ENCODE measurements at places on chromosomes 3 and 15.

DNA sequence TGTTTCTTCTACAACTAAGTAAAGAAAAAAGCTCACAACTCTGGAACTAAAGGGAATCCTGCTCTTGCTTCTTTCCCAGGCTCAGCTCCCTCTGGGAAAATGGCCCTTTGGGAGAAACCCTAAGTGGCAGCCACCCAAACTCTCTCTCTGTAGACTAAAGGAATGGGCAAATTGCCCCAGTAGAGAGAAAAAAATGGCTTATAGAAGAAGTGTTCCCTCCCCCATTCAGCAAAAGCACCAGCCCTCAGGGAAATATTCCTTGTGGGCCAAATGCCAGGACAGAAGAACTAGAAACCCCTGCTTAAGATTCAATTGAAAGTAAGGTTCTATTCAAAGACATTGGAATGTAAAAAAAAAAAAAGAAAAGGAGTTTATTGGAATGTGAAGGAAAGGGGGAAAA lies 603.7 kb upstream of the ALCAM start:
- no peak for DNase-seq

- DNase-seq: no peak
Observed at GRCh38 chr15:75727851-75728715, 15.4 kb upstream of the CSPG4 start.

DNA sequence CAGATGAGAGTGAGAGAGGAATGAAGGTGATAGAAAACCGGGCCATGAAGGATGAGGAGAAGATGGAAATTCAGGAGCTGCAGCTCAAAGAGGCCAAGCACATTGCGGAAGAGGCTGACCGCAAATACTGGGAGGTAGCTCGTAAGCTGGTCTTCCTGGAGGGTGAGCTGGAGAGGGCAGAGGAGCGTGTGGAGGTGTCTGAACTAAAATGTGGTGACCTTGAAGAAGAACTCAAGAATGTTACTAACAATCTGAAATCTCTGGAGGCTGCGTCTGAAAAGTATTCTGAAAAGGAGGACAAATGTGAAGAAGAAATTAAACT lies 88.9 kb downstream of the EOMES start:
- DNase-seq: no peak

DNA sequence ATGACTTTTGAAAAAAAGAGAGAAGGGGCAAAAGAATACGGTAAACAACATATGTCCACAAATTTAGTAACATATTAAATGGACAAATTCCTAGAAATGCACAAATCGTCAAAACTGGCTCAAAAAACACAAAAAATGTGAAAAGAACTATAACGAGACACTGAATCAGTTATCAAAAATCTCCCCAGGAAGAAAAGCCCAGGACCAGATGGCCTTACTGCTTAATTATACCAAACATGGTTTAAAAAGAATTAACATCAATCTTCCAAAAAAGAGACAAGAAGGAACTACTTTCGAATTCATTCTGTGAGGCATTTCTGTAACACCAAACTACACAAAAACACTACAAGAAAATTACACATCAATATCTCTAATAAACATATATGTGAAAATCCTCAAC lies 117.4 kb downstream of the STAG1 start:
- no peak for DNase-seq

DNA sequence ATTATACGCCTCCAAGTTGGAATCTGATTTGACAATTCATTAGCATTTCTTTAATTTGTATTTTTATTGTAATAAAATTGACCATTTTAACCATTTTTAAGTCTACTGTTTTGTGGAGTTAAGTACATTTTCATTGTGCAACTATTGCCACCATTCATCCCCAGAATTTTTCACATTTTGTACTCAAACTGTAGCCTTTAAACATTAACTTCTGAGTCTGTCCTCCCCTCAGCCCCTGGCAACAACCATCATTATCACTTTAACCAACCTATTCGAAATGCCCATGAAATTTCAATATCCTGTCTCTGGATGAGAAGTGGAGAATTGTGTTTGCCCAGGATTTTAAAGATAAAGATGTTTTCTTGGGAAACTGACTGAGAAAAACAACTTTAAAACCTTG lies 27.7 kb downstream of the IL1RAP start:
- DNase-seq: no peak

DNA sequence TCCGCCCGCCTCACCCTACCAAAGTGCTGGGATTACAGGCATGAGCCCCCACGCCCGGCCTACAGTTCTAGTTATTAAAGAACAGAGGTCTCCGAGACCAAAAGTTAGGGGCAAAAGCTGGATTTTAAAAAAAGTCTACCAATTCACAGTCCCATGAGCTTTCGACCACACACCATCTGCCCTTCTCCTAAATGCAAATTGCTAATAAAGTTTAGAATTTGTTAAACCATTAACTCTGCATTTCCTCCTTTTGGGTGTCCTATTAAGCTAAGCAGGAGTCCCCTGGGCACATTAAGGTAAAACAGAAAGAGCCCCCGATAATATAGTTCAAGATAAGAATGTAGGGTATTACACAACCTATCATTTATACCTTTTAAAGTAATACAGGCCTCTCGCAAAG lies 322.7 kb downstream of the FOXP1 start:
- no peak for DNase-seq

DNA sequence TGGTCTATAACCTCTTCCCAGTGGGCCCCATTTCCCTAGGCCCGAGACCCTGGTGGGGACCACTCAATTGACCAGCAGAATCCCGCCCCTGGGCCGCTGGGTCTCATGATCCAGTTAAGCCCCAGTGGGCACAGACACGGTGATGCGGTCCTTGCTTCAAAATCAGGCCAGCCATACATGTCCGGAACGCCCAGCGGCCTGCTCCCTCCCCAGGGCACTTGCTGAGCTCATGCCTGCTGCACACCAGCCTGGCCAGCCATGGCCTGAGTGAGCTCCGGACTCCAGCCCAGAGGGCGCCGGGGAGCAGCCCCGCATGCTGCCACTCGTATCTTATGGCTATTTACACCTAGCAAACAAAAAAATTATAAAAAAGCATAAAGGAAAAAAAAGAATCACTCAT lies 34.4 kb upstream of the IQSEC1 start:
- DNase-seq: no peak

DNA sequence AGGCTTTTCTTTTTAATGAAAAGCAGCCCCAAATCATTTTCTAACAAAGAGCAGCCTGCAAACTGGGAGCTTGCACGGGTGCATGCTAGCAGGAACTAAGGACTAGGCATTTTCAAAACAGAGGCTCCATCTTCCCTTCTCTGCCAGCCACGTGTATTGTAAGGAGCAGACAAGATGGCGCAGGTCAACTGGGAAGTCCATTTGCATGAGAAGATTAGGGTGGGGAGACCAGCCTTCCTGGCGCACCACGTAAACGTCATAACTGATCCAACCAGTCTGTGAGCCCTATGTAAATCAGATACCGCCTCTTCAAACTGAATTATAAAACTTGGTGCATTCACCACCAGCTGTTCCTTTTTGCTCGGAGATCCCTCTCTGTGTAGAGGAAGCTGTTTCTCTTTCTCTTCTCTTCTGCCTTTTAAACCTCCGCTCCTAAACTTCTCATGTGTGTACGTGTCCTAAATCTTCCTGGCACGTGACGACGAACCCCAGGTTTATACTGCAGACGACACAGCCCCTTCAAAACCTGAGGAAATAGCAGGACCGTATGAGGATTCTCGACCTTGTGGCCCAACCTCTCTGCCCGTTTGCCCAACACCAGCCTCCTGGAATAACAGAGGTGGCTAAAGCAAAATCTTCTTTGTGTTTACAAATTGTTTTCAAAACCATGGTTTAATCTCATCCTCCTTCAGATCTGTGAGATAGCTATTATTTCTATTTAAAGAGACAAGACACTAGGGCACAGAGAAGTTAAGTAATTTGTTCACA lies 26.4 kb upstream of the SLC30A4 start:
- no peak for DNase-seq
